ENCODE measurements at places on chromosomes 5 and 9.
A peak's percentile ranks its signal among the peaks of the same experiment; 100 is the strongest.

GRCh38 chr9:97907046-97907445 lies 15.3 kb downstream of the TRMO start:
- no peak for DNase-seq

GRCh38 chr5:45639040-45639439 lies 57.1 kb downstream of the HCN1 start:
- DNase-seq = peak; percentile 0

DNA sequence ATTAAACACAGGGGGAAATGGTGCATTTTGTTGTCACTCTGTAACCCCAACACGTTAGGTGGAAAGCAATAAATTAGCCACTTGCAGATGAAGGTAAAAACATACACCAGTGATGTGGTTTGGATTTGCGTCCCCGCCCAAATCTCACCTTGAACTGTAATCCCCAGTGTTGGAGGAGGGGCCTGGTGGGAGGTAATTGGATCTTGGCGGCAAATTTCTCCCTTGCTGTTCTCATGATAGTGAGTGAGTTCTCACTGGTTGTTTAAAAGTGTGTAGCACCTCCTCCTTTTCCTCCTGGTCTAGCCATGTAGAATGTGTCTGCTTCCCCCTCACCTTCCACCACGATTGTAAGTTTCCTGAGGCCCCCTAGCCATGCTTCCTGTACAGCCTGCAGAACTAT lies 17.2 kb downstream of the EPB41L4A start:
- no peak for DNase-seq

DNA sequence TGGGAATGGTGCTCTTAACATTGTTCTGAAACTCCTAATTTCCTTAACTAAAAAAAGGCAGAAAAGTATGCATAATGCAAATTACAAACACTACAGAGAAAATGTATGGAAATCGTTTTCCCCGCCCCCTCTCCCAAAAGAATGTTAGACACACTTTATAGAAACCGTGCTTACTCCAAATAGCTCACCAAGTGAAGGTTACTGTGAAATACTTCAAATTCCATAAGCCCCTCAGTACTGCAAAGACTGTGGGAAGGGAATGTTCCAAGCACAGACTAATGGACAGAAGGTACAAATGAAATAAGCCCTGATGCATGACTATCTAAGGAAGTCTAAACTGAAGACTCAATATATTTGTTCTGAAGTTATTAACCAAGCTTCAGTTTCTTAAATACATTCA lies 12.5 kb downstream of the MAPKAP1 start:
- DNase-seq = peak; percentile 57

- DNase-seq = peak; percentile 6
Measured at GRCh38 chr5:54455413-54456157, at the start of gene HSPB3. TSS of gene HSPB3 (plus strand) at chr5:54455699. CDS start at chr5:54455790, 91 bp downstream.

- DNase-seq = peak; percentile 72
Measured at GRCh38 chr9:16787724-16788123, 82.7 kb downstream of the BNC2 start.

GRCh38 chr5:142862594-142862993 lies 92.4 kb downstream of the ARHGAP26 start:
- DNase-seq = peak; percentile 53

GRCh38 chr5:125199968-125200865 lies 453.8 kb upstream of the ZNF608 start:
- DNase-seq = no peak

All from cardiac fibroblast (primary cell).